Muscle of leg (tissue), 16 donors: ENCODE measurements at places on chromosomes 6 and 20.
A peak's percentile ranks its signal among the peaks of the same experiment; 100 is the strongest.

- no peak for DNase-seq
Measured at GRCh38 chr6:113847447-113847846, 9.7 kb upstream of the MARCKS start.

DNA sequence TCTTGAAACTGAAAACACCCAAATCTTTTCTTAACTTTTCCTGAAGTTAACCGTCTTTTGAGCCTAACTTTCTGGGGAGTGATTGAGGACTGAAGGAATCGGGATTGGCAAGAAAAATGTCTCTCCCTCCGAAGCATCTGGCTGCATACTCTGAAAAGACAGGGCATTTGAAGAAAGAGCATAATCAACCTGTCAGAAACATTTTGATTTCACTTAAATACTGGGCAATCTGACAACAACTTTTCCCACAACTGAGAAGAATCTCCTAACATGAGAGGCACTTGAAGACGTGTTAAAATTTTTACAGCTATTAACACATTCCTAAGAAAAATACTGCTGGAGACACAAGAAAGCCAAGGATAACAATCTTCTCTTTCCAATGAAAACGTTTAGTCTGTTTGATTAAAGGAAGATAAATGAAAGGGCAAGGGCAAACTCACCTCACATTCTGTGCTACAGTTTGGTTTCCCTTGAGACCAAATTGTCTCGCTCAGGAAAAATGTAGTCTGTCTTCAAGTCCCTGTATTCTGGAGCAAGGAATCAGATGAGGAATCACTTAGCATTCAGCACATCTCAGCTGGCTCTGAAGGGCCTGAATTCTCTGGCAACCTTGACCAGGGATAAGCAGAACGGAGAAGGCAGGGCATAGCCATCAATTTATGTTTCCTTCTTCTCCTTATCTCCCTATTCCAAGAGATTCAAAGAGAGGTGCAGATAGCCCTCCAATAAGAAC lies 76.1 kb downstream of the TBX18 start:
- DNase-seq, result peak; percentile 66

DNA sequence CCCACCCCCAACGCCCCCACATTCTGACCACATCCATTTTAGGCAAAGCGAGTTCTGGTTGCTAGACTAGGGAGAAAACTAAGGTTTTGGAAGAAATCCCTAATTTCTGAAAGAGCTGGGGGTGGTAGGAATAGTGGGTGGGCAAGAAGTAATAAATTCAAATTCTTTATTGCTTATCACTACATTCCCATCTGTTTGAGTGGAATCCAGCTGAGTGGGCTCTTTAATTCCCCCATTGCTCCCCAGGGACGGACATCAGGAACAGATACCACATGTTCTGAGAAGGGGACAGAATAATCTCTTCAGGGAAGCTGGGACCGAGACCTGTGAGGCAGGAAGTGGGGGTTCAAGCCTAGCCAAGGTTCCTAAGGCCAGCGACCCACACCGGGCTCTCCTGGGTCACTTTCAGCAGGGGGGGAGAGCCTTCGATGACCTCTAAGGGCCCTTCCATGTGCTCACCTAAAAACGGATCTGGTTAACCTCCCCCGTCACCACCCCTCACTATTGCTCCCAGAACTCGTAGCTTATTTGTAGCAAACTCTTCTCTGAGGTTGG lies 42.3 kb upstream of the MRPS10 start:
- DNase-seq, result peak; percentile 64

DNA sequence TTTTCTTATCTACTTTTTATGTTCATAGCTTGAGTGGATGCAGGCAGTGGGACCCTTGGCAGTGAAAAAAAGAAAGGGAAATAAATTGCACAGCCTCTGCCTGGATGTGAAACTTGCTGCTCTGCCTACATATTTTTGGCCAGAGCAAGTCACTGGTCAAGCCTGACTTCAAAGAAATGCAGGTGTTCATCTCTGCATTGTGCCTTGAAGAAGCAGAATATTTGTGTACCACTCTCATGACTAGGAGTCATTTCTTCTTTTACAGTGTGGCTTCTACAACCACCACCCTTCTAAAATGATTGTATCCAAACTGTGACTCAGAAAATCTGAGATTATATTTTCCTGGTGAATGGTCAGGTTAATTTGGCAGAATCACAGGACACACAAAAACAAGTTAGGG lies 2.5 kb upstream of the KATNA1 start:
- DNase-seq, result no peak

DNA sequence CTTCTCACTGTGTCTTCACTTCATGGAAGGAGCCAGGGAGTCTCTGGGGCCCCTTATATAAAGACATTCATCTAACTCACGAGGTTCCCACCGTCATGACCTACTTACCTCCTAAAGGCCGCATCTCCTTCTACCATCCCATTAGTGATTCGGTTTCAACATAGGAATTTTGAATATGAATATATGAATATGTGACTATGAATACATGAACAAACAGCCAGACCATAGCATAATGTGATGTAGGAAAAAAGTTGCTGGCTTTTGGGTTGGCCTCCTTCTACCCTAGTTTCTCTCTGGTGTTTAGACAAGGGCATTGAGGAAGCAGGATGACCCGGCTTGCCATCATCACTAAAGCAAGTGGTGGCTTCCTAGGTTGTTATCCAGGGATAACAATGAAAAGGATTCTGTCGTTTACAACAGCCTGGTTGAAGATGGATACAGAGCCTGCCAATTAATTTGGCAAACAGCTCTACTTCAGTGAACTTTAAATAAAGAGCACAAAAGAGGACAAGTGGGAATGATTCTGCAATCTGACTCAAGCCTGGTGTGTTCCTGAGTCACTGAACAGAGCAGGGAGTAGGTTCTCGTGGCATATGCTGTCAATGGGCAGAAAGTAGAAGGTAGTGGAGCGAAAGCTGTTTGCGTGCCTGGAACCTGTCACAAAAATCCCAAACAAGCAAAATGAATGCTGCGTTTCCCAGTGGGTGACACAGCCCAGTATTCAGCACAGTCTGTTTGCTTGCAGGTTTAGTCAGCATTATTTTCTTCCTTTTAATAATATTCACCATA lies 44.0 kb upstream of the DOK5 start:
- DNase-seq, result no peak

DNA sequence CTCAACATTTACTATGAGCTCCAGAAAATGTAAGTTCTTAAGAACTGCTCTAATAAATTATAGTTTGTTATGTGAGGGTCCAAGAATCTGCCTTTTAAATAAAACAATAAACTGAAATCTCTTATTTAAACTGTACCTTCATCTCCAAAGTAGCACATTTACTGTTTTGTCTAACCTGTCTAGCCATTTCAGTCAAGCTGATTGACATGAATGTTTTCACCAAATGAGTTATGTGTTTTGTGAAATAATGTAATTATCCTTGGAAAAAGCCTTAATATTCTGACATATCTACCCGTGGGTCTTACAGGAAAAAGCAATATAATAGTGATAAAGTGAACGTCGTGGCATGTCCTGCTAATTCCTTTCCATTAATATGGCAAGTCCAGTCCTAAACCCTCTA lies 57.8 kb downstream of the OPRM1 start:
- no peak for DNase-seq

DNA sequence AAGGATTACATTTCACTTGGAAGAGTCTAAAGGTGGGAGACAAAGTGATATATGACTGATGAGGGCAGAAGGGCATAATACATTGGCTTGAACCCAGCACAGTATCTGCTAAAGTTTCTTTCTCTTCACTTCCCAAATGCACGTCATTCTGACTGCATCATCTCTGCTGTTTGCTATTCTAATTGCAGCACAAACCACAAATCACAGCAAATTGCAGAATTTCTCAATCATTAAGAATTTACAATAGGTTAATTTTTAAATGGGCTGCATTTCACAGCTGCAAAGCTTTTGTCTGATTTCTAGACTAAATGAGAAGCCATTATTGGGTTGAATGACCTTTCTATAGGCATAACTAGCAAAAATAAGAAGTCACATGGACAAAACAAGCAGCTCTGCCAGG lies 337.0 kb downstream of the RNGTT start:
- DNase-seq, result no peak

- no peak for DNase-seq
Measured at GRCh38 chr6:28254121-28254519, 2.1 kb upstream of the ZKSCAN4 start.

DNA sequence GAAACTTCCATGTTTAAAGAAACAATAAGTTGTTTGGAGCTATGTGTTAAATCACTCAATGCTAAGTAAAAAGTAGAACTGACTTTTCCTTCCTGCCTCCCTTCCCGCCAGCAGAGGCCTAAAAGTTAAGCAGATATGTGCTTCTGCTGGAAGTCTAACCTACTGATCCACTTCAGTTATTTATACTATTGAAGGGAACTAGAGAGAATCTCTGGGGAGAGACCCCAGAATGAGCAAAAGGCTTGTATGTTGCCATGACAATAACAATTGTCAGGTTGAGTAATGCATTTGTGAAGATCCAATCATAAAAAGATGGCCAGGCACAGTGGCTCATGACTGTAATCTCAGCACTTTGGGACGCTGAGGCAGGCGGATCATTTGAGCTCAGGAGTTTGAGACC lies 24.7 kb downstream of the MGME1 start:
- DNase-seq, result no peak

GRCh38 chr6:149084808-149085556 lies 232.5 kb upstream of the TAB2 start:
- no peak for DNase-seq

DNA sequence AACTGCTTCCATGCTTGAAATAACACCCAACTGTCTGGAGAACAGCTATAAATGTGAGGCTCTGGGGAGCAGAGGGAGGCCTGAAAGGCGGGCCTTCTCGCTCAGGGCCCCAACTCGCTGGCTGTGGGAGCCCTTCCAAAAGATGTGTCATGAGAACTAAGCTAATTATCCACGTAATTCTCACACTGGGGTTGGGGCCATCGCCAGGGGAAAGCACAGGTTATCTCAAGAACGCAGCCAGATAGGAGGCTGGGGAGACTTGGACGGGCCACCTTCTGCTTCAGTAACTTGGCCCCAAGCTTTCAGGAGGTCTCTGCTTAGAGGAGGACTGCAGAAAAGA lies 1.6 kb downstream of the PXDC1 start:
- peak; percentile 82 for DNase-seq

DNA sequence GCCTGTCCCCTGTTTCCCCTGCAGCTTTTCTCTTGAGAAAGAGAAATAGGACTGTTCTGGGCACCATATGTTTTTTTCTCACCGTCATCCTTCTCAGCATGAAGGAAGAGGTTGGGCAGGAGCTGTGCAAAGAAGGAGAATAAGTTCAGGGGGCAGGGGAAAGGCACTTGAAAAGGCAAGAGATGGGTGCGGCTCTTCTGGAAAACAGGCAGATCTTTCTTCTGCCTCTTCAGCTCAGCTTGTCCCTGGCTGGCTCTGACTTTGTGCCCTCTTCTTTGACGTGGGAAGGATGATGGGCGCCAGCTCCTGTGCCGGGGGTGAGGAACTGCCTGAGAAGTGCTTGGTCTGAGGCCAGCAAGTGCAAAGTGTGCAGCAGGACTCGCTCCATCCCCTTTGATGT lies 206.5 kb downstream of the DOK5 start:
- peak; percentile 14 for DNase-seq

- DNase-seq, result no peak
Measured at GRCh38 chr6:135743476-135743875, 108.0 kb upstream of the PDE7B start.

DNA sequence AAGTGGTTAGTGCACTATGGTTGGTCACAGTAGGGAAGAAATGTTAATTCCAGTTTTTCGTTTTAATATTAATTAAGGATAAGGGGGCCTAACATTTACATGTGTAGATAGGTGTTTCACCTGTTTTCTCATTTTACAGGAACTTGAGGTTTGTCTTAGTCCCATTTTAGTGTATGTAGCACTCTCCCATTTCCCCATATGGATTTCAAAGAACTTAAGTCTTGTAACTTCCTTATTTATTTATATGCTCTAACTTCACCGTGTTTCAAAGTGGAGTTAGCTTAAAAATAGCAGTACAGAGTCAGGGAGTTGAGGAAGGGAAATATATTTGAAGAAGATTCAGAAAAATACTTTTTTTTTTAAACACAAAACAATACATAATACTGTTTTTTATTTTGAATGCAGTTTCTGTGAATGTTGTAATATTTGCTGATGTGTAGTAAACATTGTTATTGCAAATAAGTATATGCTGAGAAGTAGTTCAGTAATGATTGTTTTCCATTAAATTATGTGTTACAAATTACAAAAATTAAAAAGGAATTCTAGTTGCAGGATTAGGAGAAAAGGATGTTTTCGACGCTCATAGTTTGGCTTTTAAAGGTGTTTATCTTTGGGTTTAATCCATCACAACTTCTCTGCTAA lies 3.5 kb downstream of the SCAF8 start:
- DNase-seq, result no peak

DNA sequence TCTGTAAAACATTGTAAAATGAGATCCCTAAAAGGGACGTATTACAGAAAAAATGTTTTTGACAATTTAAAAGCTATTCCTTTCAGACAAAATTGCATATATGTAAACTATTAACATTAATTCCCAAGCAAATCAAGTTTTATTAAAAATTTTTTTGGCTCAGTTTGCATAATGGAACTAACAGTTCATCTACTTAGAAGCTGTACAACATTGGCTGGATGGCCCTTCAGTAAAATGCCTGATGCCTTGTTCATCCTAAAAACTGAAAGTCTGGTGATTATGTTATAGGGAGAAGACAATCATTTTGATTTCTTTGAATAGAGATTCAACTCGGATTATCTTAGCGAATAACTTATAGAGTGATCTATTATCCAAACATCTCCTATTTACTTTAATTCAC lies 52.8 kb downstream of the ADGRG6 start:
- DNase-seq, result no peak

DNA sequence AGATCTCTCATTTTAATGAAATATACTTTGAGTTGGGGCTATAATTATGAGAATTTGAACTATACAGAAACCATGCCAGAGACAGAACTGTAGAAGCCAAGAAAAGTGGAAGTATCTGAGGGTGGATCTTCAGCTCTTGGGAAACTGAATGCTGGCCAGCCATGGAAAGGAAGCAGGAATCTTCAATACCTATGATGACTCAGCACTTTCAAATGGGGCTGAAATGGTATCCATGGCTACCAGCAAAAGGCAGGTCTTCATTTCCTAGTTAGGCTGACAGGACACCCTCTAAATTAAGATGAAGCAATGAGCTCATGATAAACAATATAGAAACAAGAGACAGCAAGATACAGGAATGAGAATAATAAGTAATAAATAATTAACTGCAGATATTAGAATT lies 171.3 kb downstream of the COL21A1 start:
- DNase-seq, result no peak

DNA sequence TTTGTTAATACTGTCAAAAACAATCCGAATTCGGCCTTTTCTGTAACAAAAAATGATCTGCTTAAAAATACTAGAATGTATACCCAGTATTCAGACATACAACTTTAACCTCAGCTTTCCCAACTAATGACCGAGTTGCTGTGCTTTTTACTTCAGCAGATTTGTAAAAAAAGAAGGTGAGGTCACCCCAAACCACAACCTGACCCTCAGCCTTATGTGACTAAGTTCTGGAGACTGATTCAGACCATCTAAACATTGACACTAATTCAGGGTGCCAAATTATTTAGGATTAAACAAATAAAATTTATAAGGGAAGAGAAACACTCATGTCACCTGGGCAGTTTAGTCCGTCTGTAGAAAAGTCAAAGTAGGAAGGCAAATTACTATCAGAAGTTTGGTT lies 7.7 kb downstream of the CCN6 start:
- DNase-seq, result no peak

- no peak for DNase-seq
Measured at GRCh38 chr20:8117636-8118035, 14.4 kb upstream of the PLCB1 start.
